HL-60 (cell line): ENCODE measurements at places on chromosomes 1 and 21.

GRCh38 chr1:174157157-174157806 lies 2.0 kb upstream of the RABGAP1L start:
- no peak for DNase-seq

GRCh38 chr21:37087188-37087587 lies 14.1 kb downstream of the TTC3 start:
- DNase-seq = no peak

DNA sequence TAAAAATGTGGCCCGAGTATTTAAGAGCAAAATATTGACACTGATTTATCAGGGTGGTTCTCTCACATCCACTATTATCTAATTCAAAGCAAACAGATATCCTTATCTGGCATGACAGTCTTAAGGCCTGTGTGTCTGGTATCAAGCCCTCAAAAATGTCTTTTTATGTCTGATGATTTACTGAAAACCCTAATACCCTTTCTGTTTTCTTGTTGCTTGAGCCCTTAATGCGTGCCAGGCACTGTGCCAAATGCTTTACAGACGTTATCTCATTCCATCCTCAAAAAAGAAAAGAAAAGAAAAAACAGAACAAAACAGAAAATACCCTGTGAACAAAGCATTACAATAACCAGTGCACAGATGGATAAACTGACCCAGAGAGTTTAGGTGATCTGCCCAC lies 5.7 kb downstream of the DUSP23 start:
- no peak for DNase-seq

DNA sequence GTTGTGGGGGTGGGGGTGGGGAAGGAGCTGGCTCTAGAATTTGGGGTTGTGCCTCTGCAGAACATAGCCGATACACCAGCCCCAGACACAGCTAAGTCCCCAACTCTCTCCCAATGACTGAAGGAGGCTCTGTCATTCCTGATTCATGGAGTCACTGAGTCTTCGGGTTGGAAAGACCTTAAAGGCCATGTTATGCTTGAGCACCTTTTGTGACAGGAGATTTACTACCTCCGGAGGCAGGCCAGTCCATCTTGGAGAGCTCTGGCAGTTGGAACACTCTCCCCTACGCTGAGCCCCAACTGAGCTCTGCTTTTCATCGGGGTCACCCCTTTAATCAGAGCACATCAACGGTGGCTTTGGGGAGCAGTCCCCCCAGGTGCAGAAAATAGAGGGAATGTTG lies 284.4 kb upstream of the GJB5 start:
- no peak for DNase-seq

DNA sequence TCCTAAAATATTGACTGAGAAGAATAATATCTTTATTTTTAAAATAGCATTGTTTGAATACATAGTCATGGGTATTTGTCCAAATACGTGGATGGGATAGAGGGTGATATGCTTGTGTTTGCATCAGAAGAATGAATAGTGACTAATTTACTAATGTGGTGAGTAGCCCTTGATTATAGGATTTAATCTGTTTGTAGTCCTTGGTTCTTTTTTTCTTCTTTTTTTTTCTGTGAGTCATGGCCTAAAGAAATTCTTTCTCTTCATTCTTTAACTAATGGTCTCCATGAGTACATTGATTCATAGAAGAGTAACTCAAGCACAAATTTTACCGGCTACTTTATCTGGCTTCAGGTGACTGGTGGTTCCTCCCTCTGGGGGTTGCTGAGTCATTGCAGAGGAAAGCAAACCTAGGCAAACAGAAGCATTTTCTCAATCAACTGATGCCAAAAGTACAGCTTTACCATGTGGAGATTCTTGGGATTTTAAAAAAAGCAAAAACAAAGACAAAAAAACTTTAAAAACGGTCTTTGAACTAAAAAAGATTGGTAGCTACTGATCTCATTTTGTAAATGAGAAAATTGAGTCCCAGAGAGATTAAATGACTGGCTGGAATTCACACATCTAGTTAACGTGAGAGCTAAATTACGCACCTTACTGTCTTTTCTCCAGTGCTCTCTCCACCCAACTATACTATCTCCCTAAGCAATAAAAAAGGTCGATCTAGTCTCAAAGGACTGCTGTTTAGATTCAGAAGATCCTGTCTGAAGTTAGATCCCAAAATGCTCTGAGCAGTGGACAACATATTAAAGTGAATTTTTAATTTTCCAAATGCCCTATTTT lies 40.5 kb downstream of the AK5 start:
- DNase-seq = no peak

DNA sequence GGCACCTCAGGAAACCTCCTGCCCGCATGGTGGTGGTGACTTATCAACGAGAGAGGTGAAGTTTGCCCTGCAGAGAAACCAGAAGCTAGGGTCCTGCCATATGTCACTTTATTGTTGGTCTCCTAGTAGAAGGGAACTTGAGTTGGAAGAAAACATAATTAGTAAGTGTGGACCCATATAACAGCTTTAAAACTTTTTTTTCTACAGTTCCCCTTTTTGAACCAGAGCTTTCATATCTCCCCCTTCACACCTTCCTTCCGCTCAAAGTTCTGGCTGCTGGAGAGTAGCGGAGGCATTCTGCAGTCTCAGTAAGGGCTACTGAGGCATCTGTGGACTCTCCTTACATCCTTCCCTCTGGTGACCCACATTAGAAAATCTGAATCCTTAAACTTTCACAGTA lies 48.9 kb downstream of the PHC2 start:
- no peak for DNase-seq

DNA sequence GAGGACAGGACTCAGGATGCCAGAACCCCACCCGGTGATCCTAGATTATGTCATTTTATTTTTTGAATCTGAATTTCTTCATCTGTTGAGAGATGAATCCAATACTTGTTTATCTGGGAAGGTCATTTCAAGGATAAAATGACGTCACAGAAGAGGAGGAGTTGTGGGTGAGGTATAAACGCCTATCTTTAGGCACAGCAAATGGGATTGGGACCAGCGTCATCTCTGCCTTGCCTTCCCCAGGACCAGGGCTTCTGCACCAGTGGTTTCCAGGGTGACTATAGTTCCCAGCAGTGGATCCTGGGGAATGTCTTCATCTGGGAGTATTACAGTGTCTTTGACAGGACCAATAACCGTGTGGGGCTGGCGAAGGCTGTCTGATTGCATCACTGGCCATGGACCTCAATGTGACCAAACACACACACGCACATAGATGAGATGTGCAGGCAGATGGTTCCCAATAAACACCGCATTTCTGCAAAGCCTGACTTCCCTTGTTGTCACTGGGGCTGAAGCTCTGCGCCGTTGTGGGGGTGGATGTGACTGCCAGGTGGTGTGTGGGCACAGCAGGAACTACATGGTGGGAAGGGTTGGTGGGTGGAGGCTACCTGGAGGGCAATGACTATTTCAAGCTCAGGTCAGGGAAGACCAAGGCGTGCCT lies 28.1 kb downstream of the KCNA10 start:
- peak; percentile 43 for DNase-seq

DNA sequence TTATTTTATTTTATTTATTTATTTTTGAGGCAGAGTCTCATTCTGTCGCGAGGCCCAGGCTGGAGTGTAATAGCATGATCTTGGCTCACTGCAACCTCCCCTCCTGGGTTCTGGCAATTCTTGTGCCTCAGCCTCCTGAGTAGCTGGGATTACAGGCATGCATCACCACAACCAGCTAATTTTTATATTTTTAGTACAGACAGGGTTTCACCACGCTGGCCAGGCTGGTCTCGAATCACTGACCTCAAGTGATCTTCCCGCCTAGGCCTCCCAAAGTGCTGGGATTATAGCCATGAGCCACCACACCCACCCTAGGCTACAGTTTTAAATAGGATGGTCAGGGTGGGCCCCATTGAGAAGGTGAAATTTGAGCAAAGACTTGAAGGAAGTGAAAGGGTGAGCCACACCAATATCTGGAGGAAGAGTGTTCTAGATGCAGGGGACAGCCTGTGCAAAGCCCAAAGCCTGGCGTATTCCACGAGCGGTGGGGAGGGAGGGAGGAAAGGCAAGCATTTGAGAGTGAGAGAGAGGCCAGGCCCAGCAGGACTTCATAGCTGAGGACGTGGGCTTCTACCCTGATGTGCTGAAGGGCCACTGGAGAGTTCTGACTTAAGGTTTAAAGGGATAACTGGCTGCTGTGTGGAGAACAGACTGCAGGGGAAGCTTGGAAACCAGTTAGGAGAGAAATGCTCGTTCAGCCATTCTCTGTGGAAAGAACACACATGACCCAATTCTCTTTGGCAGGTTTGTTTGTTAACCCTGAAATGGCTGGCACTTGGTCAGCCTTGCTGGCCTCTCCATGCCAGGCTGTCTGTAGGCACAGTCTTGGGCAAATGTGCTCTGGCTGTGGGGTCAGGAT lies 62.6 kb upstream of the FAM20B start:
- no peak for DNase-seq

DNA sequence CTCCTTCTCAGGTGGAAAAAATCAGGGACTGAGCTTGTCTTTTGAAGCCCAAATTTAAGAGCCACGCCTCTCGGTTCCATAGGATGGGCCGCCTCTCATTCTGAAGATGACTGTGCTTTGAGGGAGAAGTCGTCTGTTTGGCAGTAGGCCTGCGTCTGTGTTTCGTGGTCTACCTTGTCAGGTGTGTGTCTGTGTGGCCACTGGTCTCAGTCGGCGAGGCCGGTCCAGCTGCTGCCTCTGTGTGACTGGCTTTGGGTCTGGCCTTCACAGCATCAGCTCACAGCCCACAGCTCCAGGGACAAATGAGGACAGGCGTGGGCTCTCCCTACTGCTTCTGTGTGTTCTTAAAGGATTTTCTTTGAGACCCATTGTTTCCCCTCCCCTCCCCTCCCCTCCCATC lies 50.3 kb downstream of the B3GALT5 start:
- DNase-seq = no peak

GRCh38 chr21:32448803-32449594 lies 36.5 kb downstream of the EVA1C start:
- DNase-seq = no peak

- no peak for DNase-seq
Observed at GRCh38 chr1:158327481-158327880, 3.9 kb downstream of the CD1B start.

GRCh38 chr21:41068967-41069642 lies 98.9 kb upstream of the BACE2 start:
- peak; percentile 63 for DNase-seq

- no peak for DNase-seq
Observed at GRCh38 chr1:34279971-34280370, 103.3 kb downstream of the C1orf94 start.

GRCh38 chr1:119516680-119517079 lies 9.7 kb downstream of the HSD3B1 start:
- no peak for DNase-seq

GRCh38 chr1:219783605-219784235 lies 144.6 kb downstream of the SLC30A10 start:
- no peak for DNase-seq

DNA sequence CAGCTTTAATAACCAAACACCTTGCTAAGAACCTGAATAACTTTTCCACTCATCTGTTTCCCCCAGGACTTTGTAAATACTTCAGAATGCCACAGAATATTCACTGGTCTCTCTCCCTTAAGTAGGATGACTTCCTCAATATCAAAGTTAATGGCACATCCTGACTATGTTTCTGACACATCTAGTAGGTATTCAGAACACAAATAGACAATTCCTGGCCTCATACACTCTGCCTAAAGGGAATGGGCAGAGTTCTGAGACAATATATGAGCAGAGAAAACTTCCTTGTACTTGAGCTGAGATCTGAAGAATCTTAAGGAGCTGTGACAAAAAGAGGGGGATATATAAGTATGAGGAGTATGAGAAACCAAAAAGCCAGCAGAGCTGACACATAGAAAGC lies 34.8 kb downstream of the ANKRD13C start:
- no peak for DNase-seq

GRCh38 chr1:93740601-93741031 lies 59.0 kb upstream of the BCAR3 start:
- no peak for DNase-seq

DNA sequence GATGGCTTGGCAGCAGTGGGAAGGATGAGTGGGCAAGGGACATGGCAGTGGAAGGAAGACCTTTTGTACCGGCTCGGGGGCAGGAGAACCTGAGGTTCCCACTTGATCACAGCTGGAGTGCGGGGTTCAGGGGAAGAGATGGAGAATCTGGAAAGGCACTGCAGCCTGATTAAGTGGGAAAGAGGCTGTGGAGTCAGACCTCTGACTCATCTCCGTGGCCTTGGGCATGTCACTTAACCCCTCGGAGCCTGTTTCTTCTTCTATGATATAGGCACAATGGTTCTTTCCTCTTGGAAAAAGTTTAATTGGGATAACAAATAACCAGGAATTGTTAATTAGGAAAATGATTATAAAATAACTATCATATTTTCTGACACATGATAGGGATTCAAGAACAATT lies 13.1 kb upstream of the TMEM61 start:
- no peak for DNase-seq

DNA sequence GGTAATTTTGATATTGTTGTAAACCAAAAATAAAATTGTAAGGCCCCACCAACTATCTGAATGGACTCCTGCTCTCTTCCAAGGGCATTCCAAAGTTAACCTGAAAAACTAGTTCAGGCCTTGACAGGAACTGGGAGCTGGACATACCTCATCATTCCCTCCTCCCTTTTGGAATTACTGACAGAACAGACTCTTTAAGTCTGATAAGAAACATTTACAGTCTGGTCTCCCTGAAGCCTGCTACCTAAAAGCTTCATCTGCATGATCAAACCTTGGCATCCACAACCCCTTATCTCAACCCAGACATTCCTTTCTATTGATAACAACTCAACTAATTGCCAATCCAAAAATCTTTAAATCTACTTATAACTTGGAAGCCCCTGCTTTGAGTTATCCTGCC lies 123.8 kb downstream of the TLR5 start:
- DNase-seq = no peak

- peak; percentile 86 for DNase-seq
Observed at GRCh38 chr1:150560576-150561253, 11.5 kb downstream of the ADAMTSL4 start.

DNA sequence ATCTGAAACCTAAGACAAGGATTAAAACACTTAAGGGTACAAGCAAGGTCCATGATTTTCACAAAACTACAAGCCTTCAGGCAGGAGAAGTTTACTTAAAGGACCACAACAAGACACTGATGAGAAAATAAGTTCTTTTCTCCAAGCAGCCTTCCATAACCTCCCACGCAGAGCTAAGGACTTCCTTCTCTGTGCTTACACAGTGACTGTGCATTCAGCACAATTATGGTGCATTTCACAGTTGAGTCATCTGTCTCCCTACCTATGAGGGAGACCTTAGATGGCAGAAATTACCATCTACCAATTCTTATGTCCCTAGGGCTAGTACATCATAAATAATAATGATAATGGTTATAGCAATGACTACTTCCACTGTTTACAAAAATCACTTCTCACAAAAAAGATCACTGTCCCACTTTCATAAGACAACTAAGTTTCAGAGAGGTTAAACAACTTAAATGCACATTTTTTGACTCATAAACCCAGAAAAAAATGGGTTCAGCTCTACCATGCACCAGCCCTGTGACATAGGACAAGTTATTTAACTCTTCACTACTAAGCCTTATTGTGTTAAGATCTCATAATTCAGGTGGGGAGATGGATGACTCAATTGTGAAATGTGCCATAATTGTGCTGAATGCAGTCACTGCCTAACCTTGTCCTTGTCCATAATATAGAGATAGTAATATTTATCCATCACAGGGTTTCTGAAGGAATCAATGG lies 45.3 kb downstream of the TARBP1 start:
- DNase-seq = no peak

- DNase-seq = no peak
Observed at GRCh38 chr1:112188611-112189010, 199.1 kb upstream of the KCND3 start.
